ENCODE measurements at places on chromosomes 7 and 10.

DNA sequence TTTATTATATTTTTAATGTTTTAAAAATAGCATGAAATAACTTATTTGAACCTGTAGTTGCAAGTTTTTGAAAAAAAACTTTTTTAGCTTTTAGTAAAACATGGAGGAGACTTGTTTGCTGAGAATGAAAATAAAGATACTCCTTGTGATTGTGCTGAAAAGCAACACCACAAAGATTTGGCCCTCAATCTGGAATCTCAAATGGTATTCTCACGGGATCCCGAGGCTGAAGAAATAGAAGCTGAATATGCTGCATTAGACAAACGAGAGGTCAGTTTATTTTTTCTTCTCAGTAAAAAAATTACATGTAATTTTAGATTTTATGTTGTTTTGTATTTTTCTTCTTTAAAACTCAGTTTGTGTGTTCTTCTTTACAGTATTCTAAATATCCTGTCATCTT, 73.5 kb downstream of the ANKIB1 start:
- DNase-seq: no peak

DNA sequence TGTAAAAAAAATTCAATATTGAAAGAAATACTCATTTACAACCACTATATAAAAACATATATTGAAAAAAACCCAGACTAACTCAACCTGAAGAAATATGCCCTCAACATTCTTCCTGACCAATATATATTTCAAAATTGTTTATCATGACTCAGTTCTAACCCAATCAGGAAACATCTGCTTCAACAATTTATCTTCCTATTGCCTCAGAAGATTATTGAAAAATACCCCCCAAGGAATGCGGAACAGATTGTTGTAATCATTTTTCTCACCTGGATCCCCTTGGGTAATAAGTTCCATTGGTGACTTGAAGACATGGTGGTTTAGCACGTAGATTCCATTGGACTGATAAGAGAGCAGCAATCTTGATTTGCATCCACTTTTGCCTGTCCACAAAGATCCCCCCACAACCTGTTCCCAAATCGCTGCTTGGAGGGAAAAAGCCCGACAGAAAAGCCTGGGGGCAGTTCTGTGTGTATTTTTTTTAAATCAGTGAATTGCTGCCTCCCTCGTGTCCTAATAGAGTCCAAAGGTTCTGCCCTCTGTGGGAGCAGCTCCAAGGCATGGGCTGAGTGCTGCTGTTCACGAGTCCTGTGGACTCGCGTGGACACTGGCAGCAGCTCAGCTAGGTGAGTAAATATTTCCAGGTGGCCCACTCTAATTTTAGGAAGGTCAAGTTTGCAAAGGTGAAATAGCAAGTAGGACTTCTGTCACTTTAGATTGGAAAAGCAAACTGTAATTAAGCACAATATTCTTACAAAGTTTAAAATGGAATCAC, 5.9 kb upstream of the INHBA start:
- no peak for DNase-seq

- DNase-seq: no peak
These were observed 19.6 kb upstream of the CFAP46 start for GRCh38 chr10:132961787-132962622.

DNA sequence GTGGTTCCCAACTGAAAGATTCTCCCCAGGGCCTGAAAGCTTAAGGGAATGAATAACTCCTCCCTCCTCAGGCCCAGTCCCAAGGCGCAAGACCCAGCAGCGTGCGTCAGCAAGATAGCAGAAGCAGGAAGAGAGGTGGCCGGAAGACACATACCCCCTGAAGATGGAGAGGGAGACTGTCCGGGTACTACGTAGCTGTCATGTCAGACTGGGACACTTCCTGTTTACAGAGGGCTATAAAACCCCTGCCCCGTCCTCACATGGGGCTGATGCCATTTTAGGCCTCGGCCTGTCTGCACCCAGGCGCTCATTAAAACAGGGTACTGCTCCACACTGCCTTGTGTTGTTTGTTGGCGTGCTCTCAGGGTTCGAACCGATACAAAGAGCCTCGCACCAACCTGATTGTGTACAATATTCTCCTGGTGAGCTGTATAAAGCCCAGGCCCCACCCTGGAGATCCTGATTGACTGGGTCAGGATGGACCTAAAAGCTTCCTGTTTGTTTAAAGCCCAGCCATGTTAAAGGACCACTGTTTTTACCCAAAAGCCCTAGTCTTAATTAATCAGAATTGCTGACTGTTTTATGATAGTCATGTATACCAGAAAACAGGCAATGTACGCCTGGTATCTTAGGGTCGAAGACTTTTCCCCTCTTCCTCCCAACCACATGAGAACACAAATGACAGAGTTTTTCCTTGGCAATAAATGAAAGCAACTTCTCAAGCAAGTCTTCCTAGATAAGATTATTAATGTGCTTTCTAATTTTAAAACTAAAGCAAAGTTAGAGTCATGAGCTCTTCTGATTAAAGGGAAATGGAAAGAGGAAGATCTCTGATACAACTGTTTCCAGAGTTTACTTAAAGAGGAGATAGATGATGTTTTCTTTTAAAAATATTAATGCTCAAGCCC, 251.5 kb downstream of the DOCK4 start:
- no peak for DNase-seq

DNA sequence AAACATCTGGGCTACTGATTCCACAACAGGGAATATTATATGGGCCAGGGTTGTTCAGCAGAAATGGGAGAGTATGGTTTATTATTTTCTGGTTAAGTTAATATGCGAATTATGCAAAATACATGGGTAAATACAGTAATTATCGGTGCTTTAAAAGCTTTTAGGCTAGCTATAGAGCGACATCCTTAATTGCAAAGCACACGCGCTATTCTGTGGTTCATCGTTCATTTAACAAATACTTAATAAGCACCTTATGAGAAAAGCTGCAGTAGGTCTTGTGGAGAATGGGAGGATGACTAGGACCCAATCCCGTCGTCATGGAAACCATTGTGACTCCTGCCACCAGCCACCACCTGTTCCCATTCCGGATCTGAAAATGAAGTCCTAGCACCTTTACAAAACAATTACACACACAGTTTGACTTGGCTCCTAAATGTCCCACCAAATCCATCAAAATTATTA, 623 bp upstream of the CEP41 start:
- no peak for DNase-seq

GRCh38 chr10:81414038-81414437, 461.0 kb upstream of the NRG3 start:
- DNase-seq: no peak

DNA sequence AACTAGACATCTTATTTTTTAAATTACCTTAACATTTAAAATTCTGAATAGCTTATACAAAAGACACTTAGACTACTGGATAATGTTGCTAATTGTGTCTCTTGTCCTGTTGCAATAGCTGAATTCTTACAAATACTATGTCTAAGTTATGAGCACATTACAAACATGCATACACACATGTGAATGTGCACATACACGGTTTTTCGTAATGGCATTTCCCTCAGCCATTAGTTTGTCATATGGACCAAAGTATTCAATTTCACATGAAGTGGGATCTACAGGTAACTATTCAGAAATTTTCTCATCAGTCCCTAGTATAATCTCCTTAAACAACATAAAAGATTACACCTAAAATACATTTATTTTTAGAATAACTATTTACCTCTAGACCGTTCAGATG, 178.6 kb upstream of the BET1 start:
- DNase-seq: no peak

DNA sequence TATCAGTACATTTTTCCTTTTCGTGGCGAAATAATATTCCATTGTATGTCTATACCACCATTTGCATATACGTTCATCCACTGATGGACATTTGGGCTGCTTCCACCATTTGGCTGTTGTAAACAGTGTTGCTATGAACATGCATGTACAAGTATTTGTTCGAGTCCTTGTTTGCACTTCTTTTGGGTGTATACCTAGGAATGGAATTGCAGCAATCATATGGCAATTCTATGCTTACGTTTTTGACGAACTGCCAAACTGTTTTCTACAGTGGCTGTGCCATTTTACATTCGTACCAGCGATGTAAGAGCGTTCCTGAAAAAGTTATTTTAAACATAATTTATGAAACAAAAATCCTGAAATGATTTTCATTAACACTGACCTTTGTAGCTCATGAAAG, 79.5 kb downstream of the HIPK2 start:
- DNase-seq: no peak

GRCh38 chr10:6795541-6795940, 215.5 kb upstream of the PRKCQ start:
- DNase-seq: no peak

DNA sequence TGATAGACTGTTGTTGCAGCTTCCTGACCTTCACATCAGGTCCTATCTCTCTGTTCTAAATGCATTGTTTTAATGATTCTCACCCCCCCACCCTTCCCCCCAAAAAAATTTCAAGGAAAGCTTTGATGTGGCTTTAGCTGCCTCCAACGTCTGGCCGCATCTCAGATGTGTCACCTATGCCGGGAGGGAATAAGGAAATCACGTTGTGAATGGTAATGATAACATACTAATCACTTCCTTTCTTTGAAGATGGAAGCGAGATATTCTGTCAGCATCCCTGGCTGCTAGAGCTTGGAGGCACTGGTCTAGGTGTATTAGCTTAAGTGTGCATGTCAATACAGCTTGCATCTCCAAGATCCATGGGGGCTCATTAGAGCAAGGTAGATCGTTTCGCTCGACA, 89.6 kb downstream of the VTI1A start:
- DNase-seq: no peak

GRCh38 chr7:66928388-66928787, 7.4 kb downstream of the TMEM248 start:
- DNase-seq: no peak

DNA sequence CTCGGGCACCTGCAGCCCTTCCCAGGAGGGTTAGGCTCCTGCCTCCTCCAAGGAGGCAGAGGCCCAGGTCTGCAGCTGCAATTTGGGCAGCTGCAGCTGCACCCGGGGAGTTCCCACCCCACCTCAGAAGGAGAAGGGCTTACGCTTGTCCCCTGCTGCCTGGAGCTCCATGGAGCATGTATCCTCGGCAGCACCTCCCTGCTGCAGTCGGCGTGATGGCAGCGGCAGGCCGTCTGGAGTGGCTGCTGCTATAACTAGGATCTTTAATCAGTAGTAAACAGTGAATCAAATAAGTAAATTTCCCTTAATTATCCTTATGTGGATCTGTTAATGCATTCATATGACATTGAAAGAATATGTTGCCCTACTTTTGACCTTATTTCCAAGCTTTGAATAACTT, 167.0 kb downstream of the PON1 start:
- DNase-seq: no peak

DNA sequence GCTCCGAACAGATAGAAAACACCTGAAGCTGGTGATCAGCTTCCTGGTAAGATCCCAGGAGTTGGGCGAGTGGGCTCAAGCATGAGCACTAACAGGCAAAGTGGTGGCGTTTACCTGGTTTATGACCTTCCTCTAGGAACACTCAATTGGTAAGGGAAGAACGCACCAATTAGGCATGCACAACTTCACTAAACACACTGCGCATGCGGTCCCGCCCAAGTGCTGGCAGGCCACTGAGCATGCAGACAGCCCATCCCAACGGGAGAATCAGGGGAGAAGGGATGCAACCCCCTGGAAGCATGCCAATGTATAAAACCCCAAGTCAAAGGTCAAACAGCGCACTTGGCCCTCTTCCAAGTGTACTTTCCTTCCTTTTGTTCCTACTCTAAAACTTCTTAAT, 70.4 kb downstream of the LYZL2 start:
- no peak for DNase-seq

DNA sequence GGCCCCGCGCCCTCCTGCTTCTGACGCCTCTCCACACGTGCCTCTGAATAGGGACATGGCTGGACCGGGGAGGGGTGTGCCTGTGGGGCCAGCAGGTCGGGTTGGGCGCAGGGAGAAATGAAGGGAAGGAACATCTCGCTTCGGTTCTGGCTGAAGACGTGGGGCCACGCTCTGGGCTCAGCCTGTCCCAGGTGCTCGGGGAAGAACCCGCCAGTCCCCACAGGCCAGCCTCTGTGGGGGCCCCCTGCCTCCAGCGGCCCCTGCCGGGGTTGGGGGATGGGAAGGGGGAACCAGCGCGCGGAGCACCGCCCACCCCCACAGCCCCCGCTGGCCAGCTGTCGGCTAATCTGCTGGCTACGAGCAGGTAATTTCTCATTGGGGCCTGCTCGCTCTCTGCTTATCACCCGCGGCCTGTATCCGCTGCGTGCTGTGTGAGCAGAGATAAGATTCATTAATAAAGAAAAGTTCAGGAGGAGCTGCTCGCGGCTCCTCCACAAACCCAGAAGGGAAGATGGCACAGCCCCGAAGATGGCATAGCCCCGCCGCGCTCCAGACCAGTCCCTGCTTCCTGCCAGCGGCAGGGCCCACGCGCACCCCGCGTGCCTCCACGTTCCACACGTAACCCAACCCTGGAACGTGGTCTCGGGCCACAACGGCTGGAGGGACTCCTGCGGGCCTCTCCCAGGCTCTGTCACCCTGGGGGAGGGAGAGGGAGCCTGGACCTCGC, 186.2 kb downstream of the ELFN1 start:
- DNase-seq: no peak

DNA sequence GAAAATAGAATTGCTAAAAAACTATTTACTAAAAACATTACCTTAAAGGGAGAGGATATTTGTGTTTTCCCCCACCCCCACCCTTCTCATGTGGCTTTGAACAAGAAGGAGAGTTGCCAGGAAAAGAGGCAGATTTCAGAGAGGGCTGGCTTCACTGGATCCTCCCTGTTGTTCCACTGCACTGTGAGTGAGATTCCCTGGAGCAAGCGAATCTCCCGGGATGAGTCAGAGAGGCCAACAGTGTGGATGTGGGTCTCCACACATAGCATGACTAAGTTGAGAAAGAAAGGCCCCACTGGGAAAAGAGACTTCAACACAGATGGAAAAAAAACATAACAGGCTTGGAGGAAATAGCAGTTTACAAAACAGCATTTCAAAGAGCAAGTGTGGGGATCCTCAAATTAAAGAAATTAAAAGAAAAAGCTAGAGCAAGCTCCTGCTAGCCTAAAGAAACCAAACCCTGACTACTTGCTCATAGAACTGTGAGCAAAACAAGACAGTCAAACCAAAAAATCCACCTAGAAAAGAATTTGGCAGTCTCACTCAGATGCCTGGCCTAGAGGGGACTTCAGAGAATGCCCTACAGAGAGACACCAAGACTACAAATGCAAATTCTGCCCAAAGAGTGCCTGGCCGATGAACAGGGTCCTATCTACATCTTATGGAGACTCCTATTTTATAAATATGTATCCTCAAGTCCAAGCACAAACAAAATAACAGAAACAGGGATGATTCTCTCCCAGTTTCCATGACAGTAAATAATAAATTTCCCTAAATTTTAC, 3.4 kb downstream of the CAV1 start:
- no peak for DNase-seq

DNA sequence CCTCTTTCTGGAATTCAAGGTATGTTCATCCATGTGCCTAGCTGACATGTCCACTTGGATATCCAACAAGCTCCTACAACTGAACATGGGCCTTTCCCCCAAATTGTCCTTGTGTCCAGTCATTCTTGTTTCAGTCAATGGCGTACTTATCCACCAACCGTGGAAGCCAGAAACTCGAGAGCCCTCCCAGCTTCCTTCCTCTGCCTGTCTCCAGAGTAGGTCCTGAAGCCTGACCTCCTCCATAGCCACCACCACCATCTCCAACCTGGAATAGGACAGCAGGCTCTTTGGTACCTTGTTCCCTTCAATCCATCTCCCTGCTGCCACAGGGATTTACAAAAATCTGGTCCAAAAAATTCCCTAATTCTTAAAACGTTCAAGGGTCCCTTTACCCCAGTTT, 305.1 kb downstream of the RPS24 start:
- no peak for DNase-seq

Measured in hypothalamus (tissue), 51 donors.